ENCODE measurements at places on chromosomes 2 and 18. TPM values are rescaled to one million over a fixed set of nuclear protein-coding genes. Genes with fewer than 3 reads are reported as not detected.

DNA sequence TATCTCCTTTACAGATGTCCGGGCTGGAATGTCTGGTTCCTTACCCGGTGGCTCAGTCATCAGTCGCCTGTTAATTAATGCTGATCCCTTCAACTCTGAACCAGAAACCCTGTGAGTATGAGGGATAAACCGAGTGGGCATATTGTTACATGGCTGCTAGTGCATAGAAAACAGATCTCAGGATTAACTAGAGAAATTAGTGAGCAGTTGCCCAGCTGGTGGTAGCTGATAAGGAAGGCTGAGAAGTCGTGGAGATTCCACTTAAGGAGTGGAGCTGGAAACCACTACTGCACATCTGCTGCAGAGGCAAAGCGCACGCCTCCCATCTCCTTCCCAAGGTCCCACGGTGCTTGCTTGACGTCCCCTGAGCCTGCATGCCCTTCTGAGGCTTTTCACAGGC lies 97.7 kb downstream of the DGKD start:
- no peak for DNase-seq

Gene SP9
- not detected for total RNA-seq

- no peak for DNase-seq
These were observed 17.4 kb upstream of the STON1 start for GRCh38 chr2:48512571-48512970.

DNA sequence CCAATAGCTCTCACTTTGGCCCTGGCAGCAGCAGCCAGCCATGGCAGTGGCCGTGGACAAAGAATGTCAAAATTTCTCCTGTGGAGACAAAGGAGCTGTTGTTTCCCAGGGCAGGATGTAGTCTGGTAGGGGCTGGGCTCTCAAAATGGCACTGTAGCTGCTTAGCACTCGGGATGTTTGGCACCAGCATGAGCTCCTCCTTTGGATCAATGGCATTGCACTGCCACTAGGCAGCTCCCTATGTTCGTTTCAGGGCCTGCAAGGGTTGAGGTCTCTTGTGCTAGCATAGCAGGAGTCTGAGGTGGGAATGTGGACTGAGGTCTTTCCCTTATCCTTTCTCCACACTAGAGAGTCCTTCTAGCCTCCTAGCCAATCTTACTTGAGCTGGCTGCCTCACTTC lies 948.8 kb upstream of the FAM98A start:
- no peak for DNase-seq

Gene ABCA12
- not detected for total RNA-seq

- DNase-seq: no peak
These were observed 857.3 kb downstream of the RNF144A start for GRCh38 chr2:7774481-7774880.

DNA sequence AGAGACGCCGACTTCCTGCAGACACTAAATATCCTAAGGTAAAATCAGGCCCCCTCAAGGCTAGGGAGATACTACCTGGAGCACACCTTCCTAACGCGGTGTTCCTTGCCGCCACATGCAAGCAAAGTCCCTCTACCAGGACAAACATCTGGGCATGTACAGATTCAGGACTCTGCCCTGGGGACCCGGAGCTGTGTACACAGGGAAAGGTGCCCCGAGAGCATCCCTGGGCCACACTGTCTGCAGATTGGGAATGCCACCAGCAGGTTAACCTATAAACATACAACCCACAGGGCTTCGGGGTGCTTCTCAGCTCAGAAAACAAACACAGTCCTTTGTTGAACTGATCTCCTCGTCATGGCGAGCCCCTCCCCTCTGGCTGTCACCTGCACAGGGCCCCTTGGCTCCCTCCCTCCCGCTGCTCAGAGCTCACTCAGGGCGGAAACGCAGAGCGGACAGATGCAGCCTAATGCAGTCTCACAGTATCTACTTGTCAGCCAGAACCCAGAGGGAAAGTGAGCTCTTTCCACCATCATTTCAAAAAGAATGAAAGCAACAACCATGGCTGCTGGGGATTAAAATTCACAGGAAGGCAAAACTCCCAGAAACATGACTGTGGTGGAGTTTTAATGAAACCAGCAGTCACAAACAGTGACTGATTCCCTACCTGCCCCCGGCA lies 218.8 kb downstream of the HDAC4 start:
- DNase-seq: peak; percentile 2

- DNase-seq: peak; percentile 62
These were observed 47.9 kb upstream of the RAB12 start for GRCh38 chr18:8561123-8561910.

DNA sequence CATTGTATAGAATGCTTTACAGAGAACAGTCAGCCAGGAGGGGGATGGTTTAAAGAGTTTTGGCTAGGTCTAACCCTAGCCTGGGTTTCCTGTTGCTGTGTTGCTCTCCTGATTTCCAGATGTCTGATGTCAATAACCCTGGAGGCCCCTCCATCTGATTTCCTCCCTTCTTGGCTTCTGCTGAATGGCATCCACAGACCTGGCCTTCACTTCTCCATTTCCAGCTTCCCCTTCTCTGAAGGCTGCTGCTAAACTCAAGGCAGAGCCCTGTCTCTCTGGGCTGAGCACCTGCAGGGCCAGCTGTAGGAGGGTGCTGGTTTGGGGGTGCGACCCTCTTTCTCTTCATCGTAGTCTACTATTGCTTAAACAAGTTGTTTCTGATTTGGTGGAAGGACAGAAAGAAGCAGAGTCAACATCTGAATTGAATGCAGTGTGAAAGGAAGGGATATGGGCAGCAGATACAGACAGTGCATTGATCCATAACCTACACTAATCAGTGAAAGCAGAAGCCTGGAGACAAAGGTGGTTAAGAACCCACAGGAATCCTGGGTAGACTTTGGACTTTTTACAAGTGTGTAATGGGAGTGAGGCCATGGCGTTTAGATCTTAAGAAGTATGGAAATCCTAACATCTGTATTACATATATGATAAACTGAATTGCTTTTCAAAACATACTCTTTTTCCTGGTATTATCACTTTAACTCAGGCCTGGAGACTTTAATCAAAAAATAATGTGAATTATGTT lies 153.6 kb downstream of the HRH4 start:
- DNase-seq: no peak

DNA sequence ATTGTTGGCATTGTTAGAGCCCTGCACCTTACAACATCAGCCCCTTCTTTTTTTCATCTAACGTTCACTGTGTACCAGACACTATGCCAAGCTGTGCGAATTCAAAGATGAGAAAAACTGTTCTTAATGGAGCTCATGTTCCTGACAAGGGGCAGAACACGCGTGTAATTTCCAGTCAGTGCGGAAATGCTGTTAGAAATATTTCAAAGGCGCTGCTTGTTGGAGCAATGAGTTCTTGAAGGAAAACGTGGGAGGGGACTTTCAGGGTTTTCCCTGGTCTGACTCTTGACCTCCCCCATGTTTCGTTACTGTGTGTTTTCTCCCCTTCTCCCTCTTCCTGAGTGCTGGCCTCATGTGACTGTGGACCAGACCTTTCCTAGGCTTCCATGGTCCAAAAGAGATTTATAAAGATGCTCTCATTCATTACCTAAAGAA lies 1.5 kb downstream of the MTHFD2 start:
- DNase-seq: no peak

- no peak for DNase-seq
These were observed 39.3 kb upstream of the DSG1 start for GRCh38 chr18:31278609-31279071.

Gene ALPP
- not detected for total RNA-seq

DNA sequence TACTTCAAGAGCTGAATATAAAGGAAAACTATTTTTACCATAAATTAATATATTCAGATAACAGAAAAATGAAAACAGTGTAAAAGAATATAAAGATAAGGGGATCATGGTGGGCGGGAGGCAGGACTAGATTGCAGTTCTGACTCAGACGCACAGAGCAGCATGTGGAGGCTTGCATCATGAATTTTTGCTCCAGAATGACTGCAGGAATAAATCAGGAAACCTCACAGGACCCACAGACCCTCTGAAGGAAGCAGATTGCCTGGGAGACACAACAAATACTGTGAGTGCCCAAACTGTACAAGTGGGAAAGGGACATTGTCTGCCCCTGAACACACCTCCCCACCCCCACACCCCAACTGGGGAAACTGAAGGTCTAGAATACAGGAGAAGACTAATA lies 19.2 kb upstream of the SIGLEC15 start:
- no peak for DNase-seq

Gene DSC2
- total RNA-seq: 18.0 TPM
